ENCODE measurements at places on chromosomes 11 and 22. TPM values are rescaled to one million over a fixed set of nuclear protein-coding genes. Genes with fewer than 3 reads are reported as not detected.

Gene PTPN5
- total RNA-seq, result 0.09 TPM

Gene DDT
- 93.5 TPM for total RNA-seq

Gene BIRC3
- 6.7 TPM for total RNA-seq

Gene PAMR1
- 2.6 TPM for total RNA-seq
